ENCODE measurements at places on chromosomes 5 and 9.

DNA sequence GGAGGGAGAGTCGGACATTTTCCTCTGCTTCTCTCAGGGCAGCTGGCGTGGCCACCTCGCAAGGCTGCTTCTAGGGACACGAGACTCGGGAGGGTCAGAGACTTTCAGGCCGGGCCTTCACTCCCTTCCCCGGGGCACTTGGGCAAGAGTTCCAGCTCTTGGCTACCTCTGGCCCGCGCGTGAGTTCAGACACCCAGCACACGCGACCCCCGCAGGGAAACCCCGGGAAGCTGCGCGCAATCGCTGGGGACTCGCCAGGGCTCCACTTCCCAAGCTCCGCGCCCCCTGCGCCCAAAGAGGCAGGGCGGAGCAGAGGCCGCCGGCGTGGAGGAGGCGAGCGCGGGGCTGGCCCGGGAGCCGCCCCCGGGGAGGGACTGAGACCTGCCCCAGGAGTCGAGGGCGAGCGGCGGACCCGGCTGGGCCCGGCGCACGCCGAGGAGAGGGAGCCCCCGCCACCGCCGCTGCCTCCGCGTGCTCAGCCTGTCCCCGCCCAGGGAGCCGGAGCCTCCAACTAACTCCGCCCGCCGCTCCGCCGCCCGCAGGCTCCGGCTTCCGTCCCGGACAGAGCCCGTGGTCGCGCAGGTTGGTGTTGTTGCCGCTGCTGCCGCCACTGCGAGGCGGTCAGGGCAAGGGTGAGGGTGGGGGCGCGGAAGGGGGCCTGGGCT is at the start of gene PAM:
Gene PAM (plus strand): TSS at position 539 of the 665 bp plus-strand sequence. CDS start 110,891 bp downstream, outside the sequence.
- H3K36me3 ChIP-seq: no peaks in the 10 kb centered on the region
- H3K4me1 ChIP-seq: peaks cover 39% of the 10 kb centered on the region
- H3K27ac ChIP-seq: peak within 1 kb of the TSS; percentile 73

DNA sequence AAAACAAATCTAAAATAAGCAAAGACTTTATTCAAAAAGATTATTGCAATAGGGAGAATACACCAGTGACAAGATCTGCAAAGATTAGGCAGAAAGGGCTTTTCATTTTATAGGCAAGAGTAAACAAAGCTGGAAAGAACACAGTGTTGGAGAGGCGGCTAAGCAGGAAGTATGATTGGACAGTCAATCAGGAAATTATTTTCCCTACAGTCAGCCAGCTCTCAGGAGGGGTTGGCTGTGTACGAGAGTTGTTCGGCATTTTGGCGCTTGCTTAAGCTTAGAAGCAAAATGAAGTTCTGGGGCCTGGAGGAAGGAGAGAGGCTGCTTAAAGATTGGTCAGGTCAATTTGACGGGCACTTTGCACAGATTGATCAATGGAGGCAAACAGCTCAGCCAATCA is 1030.5 kb downstream of the TLE4 start:
- no peaks in the 10 kb centered on the region for H3K27me3 ChIP-seq
- no peaks in the 10 kb centered on the region for H3K4me1 ChIP-seq
- H3K27ac ChIP-seq: no peak overlapping the region
- no peaks in the 10 kb centered on the region for H3K36me3 ChIP-seq

GRCh38 chr9:116683535-116683934 is 3.6 kb upstream of the TRIM32 start:
- no peak overlapping the region for H3K27ac ChIP-seq
- DNase-seq: no peak
- H3K27me3 ChIP-seq: no peaks in the 10 kb centered on the region
- no peaks in the 10 kb centered on the region for H3K36me3 ChIP-seq
- H3K4me3 ChIP-seq: no peak overlapping the region

DNA sequence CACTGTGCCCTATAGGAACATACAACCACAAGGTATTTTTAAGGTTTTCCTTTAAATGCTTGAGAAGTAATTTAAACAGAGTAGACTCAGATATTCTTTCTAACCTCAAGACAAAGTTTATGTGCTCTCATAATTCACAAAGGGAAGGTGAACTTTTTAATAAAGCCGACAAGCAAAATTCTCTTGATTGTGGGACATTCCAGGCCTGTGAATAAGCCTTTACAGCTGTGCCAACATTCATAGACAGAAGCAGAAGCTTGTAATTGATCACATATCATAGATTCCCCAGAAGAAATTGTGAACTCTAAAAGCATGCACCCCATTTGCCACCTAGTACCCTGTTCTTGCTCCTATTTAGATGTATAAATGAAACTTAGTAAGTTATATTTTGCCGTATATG is 1107.8 kb upstream of the SEMA6A start:
- no peak for DNase-seq
- no peaks in the 10 kb centered on the region for H3K36me3 ChIP-seq
- H3K27me3 ChIP-seq: no peaks in the 10 kb centered on the region
- peaks cover 5% of the 10 kb centered on the region for H3K4me1 ChIP-seq
- H3K4me3 ChIP-seq: no peak overlapping the region

DNA sequence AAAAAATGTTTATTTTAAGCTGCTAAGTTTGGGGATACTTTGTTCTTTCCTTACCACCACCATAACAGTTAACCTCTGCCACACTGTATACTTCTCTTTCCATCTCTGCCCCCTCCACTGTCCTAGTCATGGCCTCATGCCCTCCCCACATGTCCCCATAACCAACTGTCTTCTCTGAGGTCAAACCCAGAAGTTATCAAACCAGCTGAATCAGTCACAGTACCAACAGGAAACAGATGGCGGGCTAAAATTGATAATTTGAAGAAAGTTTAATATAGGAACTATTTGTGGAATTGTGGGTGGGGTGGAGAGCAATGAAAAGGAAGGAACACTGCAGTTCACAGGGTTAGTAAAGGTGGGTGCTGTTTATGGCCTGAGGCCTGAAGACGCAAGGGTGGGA is 5.7 kb upstream of the DCTN4 start:
- H3K4me3 ChIP-seq: no peak overlapping the region
- H3K36me3 ChIP-seq: no peaks in the 10 kb centered on the region
- no peaks in the 10 kb centered on the region for H3K27me3 ChIP-seq
- H3K27ac ChIP-seq: peak overlapping the region; percentile 21
- no peaks in the 10 kb centered on the region for H3K4me1 ChIP-seq

GRCh38 chr9:33437205-33437604 is 10.2 kb downstream of the AQP3 start:
- DNase-seq: no peak
- H3K27me3 ChIP-seq: no peaks in the 10 kb centered on the region
- H3K27ac ChIP-seq: peak overlapping the region; percentile 36
- H3K36me3 ChIP-seq: no peaks in the 10 kb centered on the region
- peaks cover 3% of the 10 kb centered on the region for H3K4me1 ChIP-seq

GRCh38 chr9:137268538-137269201 is 8.9 kb upstream of the TOR4A start:
- H3K4me1 ChIP-seq: peaks cover 22% of the 10 kb centered on the region
- H3K27ac ChIP-seq: peak overlapping the region; percentile 86
- peaks cover 81% of the 10 kb centered on the region for H3K36me3 ChIP-seq
- H3K4me3 ChIP-seq: peak overlapping the region; percentile 34

DNA sequence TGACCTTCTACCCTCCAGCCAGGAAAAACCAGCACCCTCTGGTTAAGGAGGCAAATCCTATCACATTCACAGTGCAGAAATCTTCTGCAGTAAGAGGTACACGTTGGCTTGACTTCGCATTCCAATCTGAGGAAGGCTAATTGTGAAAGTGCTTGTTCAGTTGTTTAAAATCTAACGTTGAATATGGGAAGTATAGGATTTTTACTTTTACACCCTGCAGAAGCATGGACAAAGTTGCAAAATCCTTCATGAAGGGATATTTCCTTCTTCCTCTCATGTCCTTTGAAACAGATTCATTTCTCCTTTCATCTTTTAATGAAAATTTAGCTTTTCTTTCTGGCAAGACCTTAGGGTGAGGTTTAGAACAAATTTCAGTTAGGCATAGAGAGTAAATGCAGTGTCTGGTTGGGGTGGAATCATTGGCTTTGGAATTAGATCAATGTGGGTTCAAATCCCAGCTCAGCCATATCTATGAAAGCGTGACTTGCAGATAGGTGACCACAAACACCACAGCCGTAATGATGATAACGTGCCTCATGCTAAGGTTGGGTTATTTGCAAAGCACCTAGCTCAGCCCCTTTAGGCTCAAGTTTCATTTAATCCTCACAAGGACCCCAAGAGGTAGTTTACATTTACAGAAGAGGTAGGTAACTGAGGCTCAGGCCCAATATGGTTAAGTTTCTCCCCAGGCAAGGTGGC is 42.2 kb upstream of the C5orf58 start:
- no peaks in the 10 kb centered on the region for H3K27me3 ChIP-seq
- no peak overlapping the region for H3K4me3 ChIP-seq
- no peak overlapping the region for H3K27ac ChIP-seq
- no peaks in the 10 kb centered on the region for H3K36me3 ChIP-seq
- H3K4me1 ChIP-seq: no peaks in the 10 kb centered on the region

GRCh38 chr9:124372038-124372437 is 43.2 kb downstream of the PSMB7 start:
- no peaks in the 10 kb centered on the region for H3K36me3 ChIP-seq
- H3K27me3 ChIP-seq: no peaks in the 10 kb centered on the region
- no peak overlapping the region for H3K4me3 ChIP-seq
- no peak for DNase-seq

DNA sequence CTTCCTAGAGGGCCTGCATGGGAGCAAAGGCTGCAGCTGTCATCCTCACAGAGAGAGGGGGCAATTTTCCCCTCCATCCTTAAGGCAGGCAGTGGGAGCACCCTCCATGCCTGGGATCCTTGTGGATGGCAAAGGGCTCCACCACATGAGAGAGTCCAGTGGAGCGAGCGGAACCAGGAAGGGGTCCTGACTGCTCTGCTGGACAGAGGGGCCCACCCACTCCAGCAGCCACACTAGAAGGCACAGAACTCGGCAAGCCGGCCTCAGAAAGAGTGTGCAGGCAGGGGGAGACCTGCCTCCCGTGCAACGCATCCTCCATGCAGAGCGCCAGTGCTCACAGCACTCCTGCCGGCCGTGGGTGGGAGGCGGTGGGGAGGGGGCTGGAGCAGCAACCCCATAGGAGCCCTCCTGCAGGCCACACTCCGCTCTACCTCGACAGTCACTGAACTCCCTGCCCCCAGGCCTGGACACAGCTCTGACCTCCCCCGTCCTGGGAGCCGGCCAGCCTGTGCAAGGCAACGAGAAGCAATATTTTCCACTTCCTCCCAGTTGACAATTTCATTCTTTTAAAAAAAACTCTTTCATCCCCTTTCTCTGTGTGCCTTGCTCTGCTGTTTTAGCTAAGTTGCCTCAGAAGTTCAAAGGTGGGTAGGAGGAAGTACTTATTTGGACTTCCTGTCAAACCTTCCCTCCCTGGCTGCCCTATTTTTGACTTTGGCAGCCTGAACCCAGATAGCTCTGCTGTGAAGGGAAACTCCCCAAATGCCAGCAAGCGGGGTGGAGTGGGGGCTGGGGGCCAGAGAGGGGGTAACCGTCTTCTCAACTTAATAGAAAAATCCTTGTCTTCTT is 5.3 kb upstream of the LCP2 start:
- H3K4me1 ChIP-seq: peaks cover 43% of the 10 kb centered on the region
- peak overlapping the region; percentile 52 for H3K27ac ChIP-seq
- no peaks in the 10 kb centered on the region for H3K27me3 ChIP-seq

DNA sequence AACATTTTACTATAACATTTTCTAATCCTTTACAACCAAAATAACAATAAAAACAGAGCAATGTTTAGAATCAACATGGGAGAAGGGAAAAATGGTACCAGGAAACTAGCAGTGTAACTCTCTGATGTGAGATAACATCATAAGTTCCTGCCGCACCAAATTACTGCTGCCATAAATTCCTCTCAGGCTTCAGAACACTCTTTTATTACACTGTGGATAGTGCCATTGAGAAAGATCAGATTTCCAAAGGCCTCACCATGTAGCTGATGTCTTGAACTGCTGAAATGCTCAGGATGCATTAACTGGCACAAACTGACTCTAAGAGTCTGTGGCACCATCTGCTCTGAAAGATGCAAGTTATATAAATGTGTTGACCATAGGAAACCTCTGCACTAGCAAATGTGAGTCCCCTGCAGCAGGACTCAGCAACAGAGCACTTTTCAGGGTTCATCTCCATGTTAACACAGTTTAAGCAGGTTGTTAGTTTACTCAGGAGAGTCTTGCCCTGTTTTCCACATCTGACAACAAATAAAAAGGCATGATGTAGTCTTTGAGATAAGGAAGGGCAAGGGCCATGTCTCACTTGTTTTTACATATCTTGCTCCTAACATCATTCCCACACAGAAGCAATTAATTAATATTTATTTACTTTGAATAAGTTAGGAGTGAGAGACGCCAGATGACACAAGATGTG is 218.1 kb downstream of the CETN3 start:
- DNase-seq: no peak
- no peaks in the 10 kb centered on the region for H3K4me1 ChIP-seq
- H3K27me3 ChIP-seq: no peaks in the 10 kb centered on the region
- no peak overlapping the region for H3K27ac ChIP-seq
- no peak overlapping the region for H3K4me3 ChIP-seq

DNA sequence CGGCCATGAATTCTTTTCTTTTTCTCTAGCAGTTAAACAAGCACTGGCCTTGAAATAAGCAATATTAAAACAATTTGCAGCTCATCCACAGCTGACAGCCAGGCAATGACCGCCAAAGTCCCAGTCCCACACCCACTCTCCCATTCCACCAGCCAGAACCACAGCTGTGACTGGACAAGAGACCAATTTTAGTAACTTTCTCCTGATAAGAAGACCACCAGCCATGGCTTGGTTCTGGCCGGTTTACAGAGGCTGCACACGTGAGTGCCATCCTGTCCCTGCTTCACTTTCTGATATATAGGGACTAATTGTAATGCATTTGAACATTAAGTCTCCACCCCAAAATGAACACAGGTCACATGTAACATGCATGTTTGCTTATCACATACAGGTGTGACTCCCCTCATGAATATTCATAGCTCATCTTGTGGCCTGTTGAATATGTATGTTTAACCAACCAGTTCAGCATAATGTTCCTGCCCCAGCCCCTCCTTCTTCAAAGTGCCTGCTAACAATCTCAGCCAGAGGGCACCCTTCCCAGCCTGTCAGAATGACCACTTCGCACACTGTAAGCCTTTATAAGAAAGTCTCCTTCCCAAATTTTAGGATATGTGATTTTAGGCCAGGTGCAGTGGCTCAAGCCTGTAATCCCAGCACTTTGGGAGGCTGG is 23.9 kb upstream of the FANCC start:
- DNase-seq: no peak
- no peaks in the 10 kb centered on the region for H3K36me3 ChIP-seq
- H3K27ac ChIP-seq: no peak overlapping the region
- H3K27me3 ChIP-seq: no peaks in the 10 kb centered on the region
- peaks cover 4% of the 10 kb centered on the region for H3K4me1 ChIP-seq
- no peak overlapping the region for H3K4me3 ChIP-seq

DNA sequence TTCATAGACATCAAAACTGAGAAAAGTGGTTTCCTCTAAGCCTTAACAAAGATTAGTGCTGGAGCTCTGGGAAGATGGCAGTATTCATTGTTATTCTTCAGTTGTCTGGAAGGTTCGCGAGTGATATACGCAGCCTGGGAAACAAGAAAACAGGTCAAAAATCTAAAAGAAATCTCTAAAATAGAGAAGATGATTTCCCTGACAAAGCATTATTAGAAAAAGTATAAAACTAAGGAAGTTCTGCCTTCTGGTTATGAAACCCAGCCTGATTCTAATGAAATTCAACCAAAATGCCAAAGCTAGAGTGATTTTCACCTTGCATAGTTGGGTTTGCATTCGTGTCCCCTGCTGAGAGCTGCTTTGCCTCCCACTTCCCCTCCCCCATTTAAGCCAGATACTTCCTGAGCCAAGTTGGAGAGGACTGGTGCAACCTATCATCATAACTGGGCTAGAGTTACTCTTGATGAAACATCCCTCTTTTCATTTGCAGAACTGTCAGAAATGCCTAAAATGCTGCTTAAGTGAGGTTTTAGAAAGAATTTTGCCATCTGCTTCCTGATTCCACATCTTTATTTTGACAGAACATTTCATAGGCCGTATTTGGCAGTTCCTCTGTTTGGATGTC is 48.4 kb downstream of the NDFIP1 start:
- no peaks in the 10 kb centered on the region for H3K4me1 ChIP-seq
- no peak for DNase-seq
- no peaks in the 10 kb centered on the region for H3K27me3 ChIP-seq
- no peak overlapping the region for H3K27ac ChIP-seq
- no peaks in the 10 kb centered on the region for H3K36me3 ChIP-seq
- H3K4me3 ChIP-seq: no peak overlapping the region

Data from heart left ventricle (tissue), 16 donors.